ENCODE measurements at places on chromosomes 11 and 22.

GRCh38 chr11:122317305-122317704 lies 201.3 kb upstream of the BLID start:
- peak; percentile 41 for DNase-seq

DNA sequence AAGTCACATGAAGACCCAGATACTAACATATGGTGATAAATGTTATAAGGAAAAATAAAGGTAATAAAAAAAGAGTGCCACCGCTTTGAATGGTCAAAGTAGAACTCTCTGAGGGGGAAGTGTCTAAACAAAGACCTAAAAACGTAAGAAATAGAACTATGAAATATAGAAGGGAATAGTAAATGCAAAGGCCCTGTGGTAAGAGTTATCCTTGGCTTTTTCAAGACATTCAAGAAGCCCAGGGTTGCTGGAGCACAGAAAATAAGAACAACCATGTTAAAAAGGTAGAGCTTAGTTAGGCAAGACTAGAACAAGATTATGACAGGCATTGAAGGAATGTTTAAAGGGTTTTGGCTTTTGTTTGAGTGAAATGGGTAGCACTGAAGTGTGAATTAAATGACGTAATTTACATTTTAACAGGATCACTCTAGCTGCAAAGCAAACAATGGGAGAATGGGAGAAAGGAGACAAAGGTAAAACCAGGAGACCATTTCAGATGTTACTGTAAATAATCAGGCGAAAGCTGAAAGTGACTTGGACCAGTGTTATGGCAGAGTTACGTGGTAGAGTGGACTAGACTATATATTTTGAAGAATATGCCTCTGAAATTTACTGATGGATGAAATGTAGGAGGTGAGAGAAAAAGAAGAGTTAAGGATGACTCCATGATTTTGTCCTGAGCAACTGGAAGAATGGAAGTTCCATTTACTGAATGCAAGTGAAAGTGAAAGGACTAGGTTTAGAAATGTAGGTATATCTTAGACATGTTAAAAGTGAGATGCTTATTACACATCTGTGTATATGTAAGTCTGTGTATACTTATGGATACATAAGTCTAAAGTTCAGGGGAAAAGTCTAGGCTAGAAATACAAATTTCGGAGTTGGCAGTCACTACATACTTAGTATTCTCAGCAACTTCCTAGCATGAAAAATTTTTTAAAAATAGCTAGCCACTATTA lies 28.5 kb downstream of the BTBD10 start:
- no peak for DNase-seq

DNA sequence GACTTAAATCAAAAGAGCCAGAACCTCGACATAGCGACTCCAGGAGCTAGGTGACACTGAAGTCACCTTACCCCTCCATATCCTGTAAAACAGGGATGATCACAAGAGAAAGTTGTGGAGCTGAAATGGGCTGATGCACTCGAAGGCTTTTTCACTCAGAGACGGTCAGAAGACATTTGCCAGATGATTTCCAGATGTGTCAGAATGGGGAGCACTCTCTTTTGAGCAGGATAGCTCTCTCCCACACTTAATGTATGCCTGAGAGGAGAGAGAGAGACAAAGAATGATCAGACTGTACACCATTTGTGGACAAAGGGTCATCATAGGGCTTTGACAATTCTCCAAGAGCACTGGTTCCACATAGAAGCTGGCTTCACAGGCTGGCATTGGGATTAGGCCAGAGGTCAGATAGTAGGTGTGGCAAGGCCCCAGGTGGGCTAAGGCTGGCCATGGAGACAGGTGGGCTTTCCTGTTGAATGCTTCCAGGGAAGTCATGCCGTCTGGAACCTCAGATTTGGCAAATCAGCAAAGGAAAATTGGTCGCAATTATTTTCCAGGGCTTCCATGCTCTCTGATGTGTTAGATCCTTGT lies 42.3 kb upstream of the ETS1 start:
- no peak for DNase-seq

GRCh38 chr22:35140879-35141745 lies 75.2 kb downstream of the ISX start:
- no peak for DNase-seq

- no peak for DNase-seq
Measured at GRCh38 chr11:111393096-111393495, 14.0 kb upstream of the POU2AF1 start.
